ENCODE measurements at places on chromosomes 6 and 20.
A peak's percentile ranks its signal among the peaks of the same experiment; 100 is the strongest.

DNA sequence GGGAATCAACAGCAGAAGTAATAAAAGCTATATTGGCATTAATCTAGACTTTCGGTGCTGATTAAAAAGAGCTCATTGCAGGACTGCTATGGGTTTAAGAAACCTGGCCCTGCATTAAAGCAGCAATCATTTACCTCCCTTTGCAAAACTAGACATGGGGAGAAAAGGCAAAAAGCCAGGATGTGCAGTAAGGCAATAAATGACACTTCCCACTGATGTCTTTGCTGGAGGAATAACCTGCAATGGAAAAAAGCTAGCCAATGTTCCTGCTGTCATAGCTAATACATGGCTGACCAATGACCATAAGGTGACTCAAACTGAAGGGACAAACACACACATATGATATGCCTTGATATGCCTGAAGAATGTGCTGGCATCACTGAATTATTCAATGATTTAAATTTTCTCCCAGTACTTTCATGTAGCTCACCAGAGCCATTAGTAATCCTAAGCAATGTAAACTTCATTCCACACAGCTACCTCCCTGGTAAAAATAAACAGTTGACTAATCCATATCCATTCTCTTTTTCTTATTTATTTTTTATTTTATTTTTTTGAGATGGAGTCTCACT, 8.7 kb downstream of the DNAAF9 start:
- DNase-seq = no peak

GRCh38 chr6:36376742-36377141, 10.7 kb downstream of the ETV7 start:
- no peak for DNase-seq

- DNase-seq = no peak
Observed at GRCh38 chr6:137870744-137871247, 3.7 kb downstream of the TNFAIP3 start.

GRCh38 chr6:88565409-88565811, 398.0 kb downstream of the RNGTT start:
- no peak for DNase-seq

DNA sequence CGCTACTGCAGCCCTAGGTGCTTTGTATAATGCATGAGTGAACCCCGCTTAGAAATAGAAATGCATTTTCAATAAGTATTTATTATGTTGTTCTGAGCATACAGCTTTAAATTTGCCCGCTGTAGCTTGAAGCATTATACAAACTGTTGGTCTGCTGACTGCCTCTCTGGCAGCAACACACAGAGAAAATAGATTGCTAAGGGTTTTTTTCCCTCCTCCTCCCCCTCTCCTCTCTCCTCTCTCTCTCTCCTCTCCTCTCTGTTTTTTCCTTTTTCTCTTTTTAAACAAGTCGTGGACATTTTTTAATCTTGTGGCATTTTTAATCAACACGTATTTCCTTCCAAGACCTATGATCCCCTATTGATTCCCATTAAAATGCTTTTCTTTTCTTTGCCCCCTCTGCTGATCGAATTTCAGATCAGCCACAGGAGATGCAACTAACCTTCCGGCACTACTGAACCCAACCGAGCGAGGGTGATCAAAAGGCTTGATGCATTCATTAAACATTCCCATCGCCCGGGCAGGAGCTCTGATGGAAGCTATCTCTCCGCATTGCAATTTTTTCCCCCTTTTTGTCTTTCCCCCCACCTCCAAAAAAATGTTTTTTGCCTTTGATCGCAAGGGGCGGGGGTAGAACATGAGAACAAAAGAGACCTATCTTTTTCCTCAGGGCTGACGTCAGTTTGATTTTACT, 90.7 kb upstream of the ARID1B start:
- no peak for DNase-seq

DNA sequence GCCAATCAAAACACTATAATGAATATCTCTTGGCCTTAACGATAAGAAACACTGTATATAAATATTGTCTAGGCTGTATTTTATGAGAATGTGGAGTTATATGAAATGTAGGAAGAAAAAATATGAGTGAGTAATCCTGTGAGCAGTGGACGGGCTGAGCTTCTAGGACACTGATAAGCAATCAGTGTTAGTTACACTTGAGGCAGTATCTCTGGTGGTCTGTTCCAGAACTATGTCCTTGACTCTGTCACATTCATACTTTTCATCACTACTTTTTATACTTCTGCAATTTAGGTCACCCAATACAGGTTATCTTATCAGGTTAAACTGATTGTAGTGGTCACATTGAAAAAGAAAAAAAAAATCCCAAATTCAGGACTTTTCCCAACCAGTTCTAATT, 360.4 kb downstream of the LAMA2 start:
- no peak for DNase-seq

GRCh38 chr6:143806282-143807102, 36.6 kb upstream of the LTV1 start:
- DNase-seq = no peak

DNA sequence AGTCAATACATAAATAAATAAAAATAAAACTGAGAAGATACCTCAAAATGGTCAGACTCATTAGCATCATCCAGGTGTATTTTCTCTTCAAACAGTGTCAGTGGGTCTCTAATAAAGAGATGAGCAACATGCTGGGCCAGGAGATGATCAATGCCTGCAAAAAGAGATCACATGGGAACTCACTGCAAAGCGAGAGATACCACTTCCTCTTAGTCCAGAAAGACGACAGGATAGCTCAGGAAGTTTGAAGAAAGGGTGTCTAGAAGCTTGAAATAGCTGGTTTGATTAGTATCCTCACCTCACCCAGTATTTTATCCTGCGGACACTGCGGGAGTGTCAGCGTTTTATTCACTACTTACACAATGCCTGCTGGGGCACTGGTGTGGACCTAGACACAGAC, 38.0 kb downstream of the GCLC start:
- DNase-seq = no peak

DNA sequence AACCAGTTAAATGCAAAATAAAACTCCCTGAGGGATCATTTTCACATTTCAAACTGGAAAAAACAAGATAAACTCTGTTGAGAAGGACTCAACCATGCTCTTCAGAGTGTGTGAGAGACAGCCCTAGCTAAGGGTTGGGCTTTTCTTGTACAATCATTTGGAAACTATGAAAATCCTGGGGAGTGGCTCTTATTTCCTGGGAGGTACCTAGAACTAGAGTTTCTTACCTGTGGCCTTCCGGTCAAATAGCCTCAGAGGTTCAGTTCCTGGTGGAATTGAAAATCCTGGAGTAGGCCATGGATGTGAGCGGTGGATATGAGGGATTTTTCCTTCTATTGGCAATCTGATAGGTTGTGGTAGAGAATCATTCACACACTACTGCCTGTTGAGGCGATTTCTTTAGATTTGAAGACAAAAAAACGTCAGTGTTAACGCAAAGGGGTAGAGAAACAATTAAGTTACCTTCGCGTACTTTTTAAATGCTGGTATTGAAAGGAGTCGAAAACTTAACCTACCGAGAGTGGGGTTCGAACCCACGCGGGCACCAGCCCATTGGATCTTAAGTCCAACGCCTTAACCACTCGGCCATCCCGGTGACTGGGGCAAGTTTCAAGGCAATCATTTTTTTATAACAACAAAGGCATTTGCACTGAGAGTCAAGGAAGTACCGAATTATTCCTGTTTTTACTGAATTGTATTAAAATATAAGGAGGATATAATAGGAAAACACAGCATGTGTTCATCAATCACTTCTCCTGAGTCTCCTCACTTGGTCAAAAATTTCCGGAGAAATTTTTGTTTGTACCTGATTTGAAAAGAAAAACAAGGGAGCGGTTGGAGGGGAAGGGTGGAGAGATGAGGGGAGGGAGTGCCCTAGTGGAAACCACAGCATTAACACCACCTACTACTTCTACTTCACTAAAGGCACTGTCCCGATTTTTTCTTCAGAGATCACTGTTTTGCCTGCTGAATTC, 191.3 kb downstream of the OR2B2 start:
- DNase-seq = no peak

DNA sequence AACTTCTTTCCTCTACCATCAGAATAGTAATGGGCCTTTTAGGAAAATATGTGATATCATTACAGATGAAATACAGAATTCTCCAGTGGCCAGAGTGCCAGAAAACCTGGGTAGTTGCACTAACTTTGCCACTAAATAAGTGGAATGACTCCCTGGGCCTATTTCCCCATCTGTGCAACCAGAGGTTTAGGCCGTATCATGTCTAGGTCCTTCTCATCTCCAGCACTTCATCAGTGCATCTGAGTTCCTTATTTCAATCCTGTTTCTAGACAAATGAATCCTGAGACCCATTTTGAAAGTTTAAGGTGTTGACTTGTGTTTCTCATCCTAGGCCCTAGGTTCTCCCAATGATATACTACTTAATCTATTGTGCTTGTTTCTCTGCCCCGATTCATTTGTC, 236.2 kb downstream of the CD83 start:
- no peak for DNase-seq

DNA sequence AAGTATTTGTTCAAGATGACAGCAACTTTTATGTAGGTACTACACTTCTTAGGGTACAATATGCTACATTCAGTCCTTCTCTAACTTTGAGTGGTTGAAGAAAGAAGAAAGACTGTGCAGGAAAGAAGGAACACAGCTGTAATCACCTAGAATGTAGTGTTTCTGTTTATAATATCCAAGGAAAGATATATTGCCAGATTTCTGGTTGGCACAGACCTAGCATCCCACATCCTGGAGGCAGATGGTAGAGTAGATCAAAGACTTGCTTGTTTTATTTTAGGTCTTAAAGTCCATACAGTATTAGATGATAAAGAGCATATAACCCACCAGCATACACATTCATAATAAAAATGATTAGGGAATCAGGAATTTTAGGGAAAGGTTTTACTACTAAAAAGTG, 13.3 kb upstream of the FABP7 start:
- no peak for DNase-seq

GRCh38 chr20:14334306-14334930, 3.0 kb downstream of the FLRT3 start:
- no peak for DNase-seq

DNA sequence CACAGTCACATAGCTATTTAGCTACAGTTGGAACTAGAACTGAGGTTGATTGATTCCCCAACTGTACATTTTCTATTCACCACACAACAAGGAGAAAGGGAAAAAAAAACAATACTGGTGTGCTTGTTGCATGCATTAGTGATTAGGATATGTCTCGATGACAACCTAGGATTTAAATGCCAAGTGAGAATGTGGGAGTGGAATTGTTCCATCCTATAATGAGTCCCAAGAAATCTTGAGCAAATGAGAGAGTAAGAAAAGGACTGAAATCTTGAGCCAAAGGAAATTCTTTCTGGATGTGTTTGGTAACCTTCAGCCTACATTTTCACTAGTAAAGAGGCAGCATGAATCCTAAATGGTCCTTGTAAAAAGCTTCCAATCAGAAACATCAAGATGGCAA, 232.7 kb downstream of the HIVEP2 start:
- no peak for DNase-seq

GRCh38 chr6:129345890-129346289, 364.1 kb downstream of the ARHGAP18 start:
- DNase-seq = peak; percentile 37

- DNase-seq = no peak
Observed at GRCh38 chr20:20743511-20744169, 31.2 kb upstream of the RALGAPA2 start.

- DNase-seq = no peak
Observed at GRCh38 chr6:159074120-159074684, 29.4 kb upstream of the TAGAP start.

- no peak for DNase-seq
Observed at GRCh38 chr6:135647521-135647920, 150.0 kb upstream of the AHI1 start.

- DNase-seq = no peak
Observed at GRCh38 chr20:10250902-10251301, 32.3 kb downstream of the SNAP25 start.

DNA sequence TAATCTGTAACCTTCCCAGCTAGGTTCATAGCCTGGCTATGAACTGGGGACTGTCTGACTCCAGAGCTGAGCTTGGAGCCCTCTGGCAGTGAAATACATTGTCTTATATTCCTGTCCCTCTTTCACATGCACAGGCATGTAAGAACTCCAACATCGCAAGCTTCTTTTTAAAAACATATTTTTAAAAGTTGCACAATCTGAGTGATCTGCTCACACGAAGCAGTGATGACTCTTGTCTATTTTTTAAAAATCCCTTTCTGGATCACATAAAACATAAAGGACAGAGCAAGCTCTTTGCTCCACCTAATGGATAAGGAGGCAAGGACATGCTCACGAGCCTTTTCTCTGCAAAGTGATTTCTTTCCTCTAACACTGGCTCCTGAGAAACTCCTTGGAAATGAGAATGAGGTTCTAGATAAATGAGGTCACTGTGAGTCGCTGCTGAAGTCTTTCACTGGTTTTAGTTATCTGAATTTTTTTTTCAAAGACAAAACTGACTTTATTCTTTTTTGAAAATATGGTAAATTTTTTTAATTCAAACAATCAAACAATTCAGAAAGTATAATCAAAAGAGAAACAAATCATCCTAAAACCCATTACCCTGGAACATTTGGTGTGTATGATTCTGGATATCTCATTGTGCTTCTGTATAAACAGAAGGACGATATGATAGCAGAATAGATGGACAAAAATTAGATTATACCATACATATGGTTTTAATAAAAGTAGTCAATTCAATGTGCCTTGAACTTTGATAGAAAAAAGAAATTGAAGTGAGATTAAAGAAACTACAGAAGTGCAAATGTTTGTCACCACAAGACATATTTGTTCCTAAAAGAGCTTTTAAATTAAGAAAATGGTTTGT, 30.8 kb downstream of the IL20RA start:
- DNase-seq = no peak

DNA sequence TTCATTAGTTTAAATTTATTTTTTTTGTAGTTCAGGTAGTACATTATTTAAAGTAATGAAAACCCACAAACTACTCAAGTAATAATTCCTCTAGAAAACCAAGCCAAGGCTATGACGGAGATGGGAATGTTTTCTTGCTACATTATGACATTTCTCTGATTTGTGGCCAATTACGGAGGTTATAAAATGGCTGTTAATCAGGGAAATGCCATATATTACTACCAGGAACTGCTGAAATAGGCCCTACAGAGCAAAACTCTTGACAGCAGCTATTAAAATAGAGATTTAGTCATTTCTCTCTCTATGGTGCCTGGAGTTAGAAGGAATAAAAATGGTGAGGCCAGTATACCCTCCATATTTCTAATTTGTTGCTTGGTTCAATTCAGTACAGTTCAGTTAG, 280.0 kb downstream of the ARHGAP18 start:
- DNase-seq = no peak

DNA sequence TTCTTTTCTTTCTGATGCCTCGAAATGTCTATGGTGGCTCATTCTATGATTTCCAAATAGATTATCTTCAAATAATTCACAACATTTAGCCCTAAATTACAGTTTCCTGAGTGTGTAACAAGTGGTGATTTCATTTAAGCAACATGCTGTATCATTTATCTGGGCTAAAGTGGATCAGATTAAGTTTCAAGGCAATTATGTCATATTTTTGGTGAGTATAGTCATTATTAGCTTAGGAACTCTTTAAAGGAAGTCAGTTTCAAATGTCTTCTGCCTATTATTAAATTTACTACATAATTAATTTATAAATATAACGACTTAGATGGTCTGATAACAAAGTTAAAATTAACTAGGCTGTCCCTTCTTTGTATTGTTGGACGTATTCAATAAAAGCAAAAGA, 847.9 kb upstream of the FLRT3 start:
- no peak for DNase-seq
